Activated CD4-positive, alpha-beta memory T cell treated with anti-CD3 and anti-CD28 coated beads, Interleukin-2, amount 10 ng/mL, durations not matched to agents 7 days and 5 days (primary cell): ENCODE measurements at places on chromosomes 5 and 9.
A peak's percentile ranks its signal among the peaks of the same experiment; 100 is the strongest.

DNA sequence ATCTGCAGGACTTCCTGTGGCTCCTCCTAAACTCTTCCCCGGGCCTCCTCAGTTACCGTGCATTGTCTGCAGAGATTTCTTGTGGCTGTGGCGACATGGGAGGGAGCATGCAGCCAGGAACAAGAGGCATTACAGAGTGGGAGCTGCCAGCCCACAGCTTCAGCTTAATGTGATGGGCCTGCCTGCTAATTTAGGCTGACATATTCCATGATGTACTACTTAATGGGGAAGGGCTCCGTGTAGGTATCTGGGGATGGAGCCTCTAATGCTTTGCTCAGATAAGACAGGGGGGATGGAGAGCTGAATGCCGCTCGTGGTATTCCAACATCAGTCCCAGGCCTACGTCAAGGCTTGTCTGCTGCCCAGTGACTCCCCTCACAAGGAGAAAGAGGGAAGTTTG lies 137.6 kb upstream of the GPR151 start:
- DNase-seq: no peak

DNA sequence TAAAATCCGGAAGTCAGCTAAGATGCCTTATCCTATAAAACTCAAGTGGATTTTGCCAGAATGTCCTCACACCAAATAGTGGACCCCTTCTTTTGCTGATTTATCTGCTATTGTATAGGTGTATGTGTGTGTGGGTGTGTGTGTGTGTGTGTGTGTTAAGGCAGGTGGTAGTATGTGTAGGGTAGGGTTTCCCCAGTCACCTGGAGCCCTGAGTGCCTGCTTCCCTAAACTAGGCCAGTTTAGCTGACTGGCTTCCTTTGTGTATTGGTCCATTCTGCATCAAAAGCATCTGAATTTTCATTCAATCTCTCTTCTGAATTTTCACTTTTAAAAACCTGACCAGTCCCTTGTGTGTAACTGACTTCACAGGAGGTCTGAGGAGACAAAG lies 42.2 kb upstream of the LCP2 start:
- DNase-seq: no peak

- no peak for DNase-seq
Observed at GRCh38 chr5:160462167-160462566, 40.5 kb downstream of the PTTG1 start.

DNA sequence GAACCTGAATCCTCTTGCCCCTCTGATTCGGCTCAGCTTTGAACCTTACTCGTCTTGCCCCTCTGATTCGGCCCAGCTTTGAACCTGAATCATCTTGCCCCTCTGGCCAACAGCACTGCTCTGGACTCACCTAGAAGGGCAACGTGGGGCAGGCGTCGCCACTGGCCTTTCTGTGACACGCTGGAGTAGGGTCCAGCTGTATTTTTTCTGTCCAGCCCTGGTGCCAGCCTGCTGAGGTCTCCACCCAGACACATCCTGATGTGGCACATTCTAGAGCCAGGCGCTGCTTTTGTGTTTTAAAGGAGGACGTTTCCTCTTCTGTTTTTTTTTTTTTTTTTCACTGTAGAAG lies 15.2 kb upstream of the CPEB4 start:
- DNase-seq: no peak

GRCh38 chr9:33172256-33173238 lies 5.4 kb upstream of the B4GALT1 start:
- no peak for DNase-seq

GRCh38 chr9:84368601-84369000 lies 28.0 kb upstream of the SLC28A3 start:
- no peak for DNase-seq

DNA sequence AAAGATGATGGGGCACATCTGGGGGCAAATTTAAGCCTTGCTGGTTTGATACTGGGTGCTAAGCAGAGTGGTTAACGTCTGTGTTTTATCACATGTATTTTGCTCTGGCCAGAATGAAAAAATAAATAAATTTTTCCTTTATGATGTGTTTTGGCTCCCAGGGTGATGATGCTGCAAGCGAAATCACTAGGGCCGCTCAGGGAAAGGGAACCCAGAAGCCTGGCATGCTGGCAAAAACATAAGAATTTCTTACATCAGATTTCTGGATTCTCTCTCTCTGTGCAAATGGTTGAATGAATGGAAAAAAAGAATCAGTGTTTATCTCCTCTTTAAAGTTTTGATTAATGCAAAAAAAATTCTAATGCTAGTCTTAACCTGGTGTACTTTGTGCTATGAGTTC lies 1975.2 kb upstream of the C9orf72 start:
- no peak for DNase-seq

DNA sequence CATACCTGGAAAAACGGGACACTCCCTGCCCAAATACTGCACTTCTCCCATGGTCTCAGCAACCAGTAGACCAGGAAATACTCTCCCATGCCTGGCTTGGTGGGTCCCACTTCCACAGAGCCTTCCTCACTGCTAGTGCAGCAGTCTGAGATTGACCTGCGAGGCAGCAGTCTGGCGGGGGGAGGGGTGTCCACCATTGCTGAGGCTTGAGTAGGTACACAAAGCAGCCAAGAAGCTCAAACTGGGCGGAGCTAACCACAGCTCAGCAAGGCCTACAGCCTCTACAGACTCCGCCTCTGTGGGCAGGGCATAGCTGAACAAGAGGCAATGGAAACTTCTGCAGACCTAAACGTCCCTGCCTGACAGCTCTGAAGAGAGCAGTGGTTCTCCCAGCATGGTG lies 191.5 kb upstream of the FTMT start:
- DNase-seq: no peak

DNA sequence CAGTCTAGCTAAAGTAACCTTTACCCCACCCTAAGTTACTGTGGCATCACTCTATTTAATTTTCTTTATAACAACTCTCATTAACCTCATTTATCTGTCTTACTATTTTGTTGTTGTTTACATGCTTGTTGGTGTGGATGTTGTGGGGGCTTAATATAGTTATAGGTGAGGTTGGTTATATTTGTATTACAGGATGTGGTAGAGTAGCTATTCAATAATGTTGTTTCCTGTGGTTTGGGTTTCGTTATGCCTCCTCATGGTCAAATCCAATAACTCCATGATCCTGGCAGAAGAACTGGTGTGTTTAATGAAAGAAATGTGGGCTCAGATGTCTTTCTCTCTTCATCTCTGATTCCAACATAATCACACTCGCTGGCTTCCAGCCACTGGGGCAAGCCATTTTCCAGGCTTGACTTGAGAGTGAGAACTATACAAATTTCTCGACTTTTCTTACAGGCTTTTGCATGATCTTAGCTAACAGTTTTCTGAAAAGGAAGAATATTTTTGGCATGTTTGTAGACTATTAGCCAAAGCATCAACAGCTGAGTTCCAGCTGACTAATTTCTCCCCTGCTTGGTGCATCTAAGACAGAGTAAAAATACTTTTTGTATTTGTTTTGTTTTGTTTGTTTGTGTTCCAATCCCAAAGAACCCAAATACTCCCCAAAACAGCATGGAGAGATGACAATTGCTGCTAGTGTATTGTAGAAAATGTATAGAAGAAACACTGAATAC lies 303.7 kb upstream of the PAPPA start:
- DNase-seq: no peak

GRCh38 chr5:109003928-109004327 lies 256.2 kb downstream of the FER start:
- DNase-seq: no peak

GRCh38 chr9:126001581-126002225 lies 254.5 kb downstream of the PBX3 start:
- no peak for DNase-seq

GRCh38 chr9:105055917-105056316 lies 128.0 kb upstream of the ABCA1 start:
- DNase-seq: no peak

- DNase-seq: no peak
Observed at GRCh38 chr5:154301726-154302125, 111.2 kb downstream of the GALNT10 start.

DNA sequence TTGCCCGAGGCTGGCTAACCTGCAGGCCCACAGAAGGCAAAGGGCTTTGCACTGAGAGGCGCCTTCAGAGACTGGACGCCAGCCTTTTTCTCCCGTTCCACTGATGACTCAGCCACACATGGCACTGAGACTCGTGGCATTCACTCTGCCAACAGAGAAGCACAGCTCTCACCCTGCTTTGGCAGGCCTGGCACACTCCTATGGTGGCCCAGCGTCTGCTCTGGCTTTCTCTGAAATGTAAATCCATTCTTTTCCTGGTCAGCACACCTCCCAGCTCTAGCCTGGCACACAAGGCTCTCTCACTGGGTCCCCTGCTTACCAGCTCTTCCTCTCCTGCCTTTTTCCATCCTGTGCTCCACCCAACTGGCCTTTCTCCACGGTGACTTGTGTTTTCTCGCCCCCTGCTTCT lies 5.9 kb upstream of the MELK start:
- DNase-seq: no peak

DNA sequence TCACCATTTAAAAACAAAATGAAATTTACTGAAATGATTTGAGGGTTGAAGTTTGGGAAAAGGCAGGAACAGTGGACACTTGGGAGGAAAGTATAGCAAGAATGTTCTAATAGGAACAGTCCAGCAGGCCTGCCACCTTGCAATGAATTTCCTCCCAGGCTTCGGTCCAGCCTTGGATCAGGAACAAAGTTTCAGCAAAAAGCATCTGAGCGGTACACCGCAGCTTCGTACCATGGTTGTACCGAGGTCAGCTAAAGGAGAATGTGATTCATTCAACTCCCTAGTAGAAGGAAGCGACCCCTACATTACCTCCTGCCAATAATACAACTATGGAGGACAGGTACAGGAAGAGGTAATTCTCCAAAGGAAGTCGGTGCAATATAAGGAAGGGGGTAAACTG lies 111.4 kb downstream of the ENC1 start:
- DNase-seq: no peak

DNA sequence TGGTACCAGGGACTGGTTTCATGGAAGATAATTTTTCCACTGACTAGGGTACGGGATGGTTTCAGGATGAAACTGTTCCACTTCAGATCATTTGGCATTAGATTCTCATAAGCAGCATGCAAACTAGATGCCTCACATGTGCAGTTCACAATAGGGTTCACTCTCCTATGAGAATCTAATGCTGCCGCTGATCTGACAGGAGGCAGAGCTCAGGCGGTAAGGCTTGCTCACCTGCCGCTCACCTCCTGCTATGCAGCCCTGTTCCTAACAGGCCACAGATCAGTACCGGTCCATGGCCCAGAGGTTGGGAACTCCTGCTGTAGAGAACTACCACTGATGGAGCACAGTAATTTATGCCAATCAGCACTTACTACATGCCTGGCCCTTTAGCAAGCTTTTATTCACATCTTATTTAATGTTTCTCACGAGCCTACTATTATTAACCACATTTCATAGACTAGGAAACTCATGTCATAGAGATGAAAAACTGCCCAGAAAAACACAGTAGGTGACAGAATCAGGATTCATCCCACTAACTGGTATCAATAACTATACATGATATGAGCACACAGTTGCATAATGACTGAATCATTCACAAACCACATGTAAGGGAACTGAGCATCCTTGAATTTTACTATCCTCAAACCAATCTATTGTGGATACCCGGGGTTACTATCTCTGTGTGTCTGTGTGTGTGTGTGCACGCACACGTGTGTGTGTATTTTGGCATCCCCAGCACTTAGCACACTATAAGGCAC lies 46.5 kb downstream of the SVEP1 start:
- no peak for DNase-seq

GRCh38 chr5:175809531-175810121 lies 61.8 kb upstream of the CPLX2 start:
- DNase-seq: no peak

DNA sequence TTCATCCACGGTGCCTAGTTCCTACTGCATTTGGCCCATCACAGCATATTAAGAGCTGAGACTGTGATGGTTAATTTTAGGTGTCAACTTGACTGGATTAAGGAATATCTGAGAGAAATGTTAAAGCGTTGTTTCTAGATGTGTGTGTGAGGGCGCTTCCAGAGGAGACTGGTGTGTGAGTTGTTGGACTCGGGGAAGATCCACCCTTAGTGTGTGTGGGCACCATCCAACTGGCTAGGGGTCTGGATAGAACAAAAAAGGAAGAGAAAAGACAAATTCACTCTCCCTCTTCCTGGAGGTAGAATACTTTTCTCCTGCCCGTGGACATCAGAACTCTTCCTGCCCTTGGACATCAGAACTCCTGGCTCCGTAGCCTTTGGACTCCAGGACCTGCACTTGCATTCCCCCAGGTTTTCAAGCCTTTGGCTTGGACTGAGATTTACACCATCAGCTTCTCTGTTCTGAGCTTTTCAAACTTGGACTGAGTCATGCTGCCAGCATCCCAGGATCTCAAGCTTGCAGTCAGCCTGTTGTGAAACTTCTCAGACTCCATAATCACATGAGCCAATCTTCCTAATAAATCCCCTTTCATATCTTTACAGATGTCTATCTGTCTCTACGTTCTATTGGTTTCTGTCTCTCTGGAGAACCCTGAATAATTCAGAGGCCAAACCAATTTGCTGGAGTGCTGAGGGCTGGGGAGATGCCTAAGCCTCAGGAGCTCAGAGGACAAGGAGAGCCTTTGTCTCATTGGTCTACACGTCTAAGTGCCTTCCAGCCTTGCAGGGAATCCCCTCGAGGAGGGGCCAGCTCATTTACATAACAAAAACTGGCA lies 164.5 kb downstream of the DCP2 start:
- no peak for DNase-seq

DNA sequence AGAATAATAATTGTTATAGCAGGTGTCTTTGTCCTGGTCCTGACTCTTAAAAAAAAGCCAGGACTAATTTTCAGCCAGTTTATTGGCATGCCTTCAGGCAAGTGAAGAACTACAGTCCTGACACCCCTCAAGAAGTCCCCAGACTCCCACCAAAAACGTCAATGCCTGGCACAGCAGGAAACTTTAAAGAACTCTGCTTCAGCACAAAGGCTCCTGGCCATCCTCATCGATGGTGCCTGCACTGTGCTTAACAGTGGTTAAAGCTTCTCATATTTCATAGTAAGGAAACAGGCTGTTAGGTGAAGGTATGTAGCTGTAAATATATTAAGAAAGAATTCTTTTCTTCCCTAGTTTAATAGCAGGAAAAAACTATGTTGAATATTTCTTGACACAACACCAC lies 280.1 kb upstream of the PUM3 start:
- no peak for DNase-seq

DNA sequence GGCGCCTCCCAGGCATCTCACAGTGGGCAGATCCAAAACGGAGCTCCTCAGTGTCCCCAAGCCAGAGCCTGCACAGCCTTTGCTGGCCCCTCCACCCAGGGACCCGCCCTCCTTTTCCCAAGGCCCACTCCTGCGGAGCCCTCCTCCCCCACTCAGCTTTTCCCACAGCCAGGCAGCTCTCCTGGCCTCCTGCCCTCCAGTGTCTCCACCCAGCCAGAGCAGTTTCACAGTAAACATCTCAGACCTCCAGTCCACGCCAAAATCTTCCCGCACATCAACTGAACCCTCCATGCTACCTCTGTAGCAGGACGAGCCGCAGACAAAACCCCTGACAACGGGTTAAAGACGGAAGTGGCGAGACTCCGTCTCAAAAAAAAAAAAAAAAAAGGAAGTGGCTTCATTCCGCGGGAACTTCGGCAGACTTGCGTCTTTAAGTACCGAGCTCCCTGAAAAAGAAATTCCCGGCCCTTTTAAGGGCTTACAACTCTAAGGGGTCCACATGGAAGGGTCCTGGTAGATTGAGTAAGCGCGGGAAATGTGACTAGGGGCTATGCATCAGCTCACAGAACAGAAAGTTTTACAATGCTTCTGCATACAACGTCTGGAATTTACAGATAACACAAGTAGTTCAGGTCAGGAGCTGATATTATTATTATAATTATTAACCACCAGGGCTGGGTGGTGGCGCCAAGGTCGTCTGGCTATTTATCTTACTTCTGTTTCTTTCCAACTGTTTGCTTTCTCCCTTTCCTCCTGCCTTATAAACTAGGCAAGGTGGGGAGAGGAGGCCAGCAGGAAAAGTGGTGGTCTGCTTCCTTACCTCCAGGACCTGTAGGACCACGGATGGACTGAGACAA lies 11.4 kb upstream of the GRIN1 start:
- DNase-seq: peak; percentile 57
